ENCODE measurements at places on chromosomes 3 and 15.

DNA sequence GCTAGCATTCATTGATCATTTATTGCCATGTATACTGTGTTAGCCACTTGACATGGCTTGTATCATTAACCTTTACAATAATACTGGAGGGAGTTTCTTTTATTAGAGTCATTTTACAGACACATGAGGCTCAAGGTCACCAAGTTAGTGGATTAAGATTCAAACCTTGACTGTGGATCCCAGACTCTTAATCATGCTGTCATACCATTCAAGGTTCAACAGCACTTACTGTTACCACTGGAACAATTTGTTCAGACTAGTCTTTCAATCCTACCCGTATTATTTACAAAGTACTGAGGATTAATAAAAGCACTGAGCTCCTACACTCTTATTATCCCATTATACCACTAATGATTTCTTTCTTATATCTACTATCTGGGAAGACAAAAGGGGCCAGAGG, 1.2 kb downstream of the COX17 start:
- DNase-seq = no peak

- DNase-seq = no peak
Measured at GRCh38 chr15:83571820-83572707, 81.9 kb upstream of the ADAMTSL3 start.

DNA sequence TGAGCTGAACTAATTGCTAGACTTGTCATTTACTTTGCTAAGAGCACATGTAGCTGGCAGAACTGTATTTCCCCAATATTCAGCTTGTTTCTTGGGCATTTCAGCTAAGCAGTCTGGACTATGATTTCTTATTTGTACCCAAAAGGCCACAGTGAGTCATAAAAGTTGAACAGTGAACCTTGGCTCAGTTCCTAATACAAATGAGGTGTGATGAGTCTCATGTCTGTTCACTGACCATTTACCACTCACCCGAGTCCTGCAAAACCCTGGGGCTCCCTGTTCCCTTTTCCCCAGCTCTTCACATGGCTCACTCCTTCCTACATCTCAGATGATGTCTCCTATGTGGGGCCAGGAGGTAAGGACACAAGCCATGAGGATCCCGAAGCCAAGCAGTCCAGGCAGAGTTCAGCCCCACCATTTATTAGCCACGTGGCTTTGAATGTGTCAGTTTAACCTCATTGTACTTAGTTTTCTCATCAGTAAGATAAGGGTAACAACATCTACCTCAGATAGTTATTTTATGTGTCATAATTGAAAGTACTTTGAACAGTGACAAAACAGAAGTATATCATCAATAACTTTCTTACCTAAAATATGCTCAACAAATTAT, 239.3 kb downstream of the IL5RA start:
- no peak for DNase-seq

DNA sequence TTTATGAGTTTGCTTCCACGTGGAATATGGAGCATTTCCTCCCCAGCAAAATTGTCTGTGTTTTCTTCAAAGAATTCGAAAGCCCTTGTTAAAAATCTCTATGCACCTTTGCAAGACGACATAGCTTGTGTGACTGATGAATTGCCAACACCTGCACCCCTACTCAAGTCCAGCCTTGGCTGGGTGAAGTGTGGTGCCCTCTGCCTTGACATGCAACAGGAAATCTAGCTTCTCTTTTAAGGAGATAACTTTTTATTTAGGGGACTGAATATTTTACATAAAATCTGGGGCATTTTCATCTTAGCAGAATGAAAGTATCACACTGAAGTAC, 647 bp downstream of the HMG20A start:
- peak; percentile 20 for DNase-seq

GRCh38 chr15:70182858-70183695, 85.4 kb upstream of the TLE3 start:
- no peak for DNase-seq

DNA sequence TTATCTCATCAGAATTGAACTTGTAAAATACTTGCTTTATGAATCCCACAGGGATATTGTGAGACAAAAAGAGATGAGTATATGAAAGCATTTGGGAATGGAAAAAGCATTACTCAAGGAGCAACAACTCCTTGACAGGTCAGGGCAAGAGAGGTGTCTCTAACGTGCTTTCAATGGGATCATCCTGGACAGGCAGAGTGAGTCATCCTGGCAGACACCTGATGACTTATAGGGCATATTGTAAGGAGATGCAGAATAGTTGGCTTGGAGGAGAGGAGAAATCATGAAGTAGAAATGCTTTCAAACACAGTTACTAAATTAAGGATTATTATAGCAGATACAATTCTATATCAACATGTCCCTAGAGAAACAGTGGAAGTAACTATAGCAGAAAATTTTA, 71.9 kb upstream of the THSD4 start:
- no peak for DNase-seq

GRCh38 chr3:111965484-111965883, 13.3 kb upstream of the ABHD10 start:
- DNase-seq = no peak

DNA sequence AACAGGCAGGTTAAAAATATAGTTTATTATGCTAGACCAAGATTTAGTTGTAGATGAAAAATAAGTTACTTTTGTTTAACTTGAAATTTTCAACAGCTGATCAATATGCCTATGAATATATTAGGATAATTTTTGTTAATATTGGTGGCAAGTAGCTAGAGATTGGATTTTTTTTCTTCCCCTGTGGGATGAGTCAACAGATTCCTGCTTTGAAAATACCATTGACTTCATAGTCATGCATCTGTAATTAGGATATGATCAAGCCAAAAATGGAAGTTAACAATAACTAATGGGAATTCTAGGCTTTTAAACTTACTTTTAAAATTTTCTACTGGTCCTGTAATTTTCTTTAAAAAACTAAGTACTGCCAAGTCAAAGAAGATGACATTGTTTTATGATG, 211.7 kb downstream of the ZIC1 start:
- no peak for DNase-seq

DNA sequence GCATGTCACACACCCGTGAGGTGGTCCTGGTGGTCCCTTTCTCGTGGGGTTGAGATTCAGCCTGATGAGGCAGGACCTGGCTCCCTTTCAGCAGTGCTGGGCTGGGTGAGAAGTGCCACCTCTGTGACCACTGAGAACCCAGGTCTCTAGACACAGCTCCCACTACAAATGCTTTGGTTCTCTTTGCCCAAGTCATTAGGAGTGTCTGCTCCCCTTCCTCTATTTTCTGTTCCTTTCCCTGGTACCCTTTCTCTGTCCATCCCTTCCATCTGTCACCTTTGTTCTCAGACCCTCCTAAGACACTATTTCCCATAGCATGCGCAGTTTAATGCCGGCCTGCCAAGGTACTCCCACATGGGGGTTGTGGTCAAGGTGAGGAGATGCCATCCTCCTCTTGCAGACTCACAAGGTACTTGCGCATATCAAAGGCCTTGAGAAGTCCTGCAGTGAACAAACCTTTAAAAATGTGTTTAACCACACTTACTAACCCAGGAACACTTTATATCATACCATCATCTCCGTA, 297.7 kb downstream of the LRTM1 start:
- DNase-seq = no peak

- DNase-seq = peak; percentile 30
Measured at GRCh38 chr3:169122416-169122815, 541.1 kb downstream of the MECOM start.

DNA sequence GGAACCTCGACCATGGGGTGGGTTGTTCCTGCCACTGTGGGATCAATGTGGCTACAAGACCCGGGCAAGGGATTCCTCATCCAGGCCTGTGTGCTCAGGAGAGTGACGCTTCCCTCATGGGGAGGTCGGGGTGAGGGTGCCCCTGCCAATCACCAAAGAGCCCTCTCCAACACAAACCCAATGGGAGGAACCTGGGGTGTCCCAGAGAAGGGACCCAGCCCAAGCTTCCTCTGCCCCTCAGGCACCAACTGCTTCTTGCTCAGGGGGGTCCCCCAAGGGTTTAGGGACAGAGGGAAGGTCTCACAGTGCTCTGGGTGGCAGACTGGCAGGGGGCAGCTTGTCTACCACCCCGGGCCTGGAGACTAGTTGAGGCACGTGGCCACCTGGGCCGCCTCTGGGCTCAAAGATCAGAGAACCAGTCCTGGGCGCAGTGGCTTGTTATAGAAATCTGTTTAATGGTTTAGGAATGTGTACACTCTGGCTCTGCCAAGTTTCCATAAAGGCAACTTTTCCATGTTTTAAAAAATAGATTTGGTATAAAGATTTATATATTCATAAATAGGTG, 26.6 kb downstream of the GP9 start:
- DNase-seq = no peak

DNA sequence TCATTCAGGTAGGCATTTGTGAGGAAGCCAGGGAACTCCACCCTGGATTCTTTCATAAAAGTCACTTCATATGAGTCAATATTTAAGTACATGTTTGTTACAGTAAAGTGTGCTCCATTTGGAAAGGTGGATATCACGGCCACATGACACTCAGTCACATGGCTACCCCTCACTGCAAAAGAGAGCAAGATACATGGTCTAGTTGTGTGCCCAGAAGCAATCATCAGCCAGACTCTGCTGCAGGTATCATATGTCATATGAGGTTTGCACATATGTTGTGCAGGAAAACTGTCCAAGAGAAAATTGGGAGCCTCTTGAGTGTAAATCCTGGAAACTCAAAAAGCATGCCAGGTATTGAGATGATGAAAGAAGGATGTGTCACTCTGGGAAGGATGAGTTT, 55.0 kb upstream of the NMNAT3 start:
- no peak for DNase-seq

DNA sequence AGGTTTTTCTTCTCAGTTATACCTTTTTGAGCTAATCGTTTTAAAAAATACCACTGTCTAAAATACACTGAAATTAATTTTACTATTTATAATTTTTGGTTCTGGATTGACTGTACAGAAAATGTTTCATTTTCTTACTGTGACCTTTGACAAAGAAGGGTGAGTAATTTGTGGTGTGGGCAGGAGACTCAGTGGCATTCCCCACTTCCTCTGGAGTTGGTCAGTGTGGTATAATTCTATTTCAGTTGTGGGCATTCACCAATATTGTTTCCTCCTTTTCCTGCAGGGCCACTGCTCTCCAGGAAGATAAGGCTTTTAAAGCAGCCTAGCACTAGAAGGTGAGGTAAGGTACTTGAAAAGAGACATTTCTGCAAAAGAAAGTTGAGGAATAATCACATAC, 6.5 kb downstream of the DAG1 start:
- no peak for DNase-seq

- DNase-seq = no peak
Measured at GRCh38 chr15:40234783-40235182, 4.1 kb upstream of the PAK6 start.

GRCh38 chr15:70698426-70698825, 64.9 kb downstream of the UACA start:
- no peak for DNase-seq

- no peak for DNase-seq
Measured at GRCh38 chr15:67745073-67746006, 80.0 kb upstream of the SKOR1 start.

DNA sequence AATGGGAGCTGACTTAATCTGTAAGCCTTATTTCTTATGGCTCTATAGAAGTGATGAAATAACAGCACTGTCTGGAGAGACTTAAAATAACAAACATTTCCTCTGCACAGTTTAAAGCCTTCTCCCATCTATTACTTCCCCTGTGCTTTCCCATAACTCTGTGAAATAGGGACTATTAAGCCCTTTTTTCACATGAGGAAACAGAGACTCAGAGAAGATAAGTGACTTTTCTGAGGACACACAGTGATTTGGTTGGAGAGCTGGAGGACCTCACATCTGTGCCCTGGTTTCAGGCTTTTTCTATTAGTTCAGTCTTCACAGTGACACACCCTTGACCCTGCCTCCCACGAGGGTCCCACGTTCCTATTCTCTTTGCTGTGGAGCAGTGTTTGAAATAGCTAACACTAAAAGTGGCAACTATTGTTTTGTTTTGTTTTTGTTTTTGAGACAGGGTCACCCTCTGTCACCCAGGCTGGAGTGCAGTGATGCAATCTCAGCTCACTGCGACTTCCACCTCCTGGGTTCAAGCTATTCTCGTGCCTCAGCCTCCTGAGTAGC, 82.9 kb downstream of the ST6GAL1 start:
- no peak for DNase-seq

GRCh38 chr3:67602816-67603215, 51.6 kb downstream of the SUCLG2 start:
- no peak for DNase-seq

GRCh38 chr15:50890751-50891150, 17.7 kb upstream of the AP4E1 start:
- DNase-seq = no peak

- no peak for DNase-seq
Measured at GRCh38 chr15:43423793-43424192, 52.9 kb downstream of the TUBGCP4 start.

DNA sequence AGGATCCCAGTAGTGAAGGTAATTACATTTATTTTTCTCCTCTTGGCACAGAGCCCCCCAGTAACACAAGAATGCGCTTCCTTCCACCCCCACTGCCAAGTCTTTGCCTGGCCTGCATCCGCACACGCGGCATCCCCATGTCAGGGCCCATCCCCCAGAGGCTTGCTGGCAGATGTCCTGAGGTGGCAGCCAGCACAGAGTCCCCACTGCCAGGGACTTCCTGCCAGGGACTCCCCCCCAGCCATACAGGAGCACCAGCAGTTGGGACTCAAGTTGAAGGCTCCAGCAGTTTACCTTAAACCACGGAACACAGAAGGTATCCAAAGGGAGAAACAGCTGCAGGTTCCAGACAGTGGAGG, 41.0 kb downstream of the MEGF11 start:
- DNase-seq = no peak

- DNase-seq = no peak
Measured at GRCh38 chr15:91624353-91624968, 229.0 kb upstream of the SLCO3A1 start.

GRCh38 chr3:107837895-107838612, 252.8 kb downstream of the CD47 start:
- DNase-seq = no peak

GRCh38 chr3:109234300-109234699, 82.0 kb downstream of the DPPA2 start:
- DNase-seq = no peak

DNA sequence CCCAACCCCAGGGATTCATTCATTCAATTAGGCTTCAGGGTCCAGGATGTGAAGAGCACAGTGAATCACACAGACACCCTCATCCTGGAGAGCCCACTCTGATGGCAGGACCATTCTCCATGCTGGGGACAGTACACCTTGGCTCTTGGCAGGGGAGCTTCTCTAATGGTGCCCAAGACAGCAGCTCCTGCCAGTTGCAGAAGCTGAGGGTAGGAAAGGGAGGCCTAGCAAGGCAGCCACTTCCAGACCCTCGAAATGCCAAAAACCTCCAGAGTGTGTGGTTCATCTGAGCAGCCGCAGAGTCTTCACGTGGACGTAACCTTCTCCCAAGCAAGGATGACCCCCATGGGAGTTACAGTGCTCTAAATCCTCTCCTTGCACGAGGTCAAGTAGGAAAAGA, 186.2 kb downstream of the XXYLT1 start:
- DNase-seq = no peak

Measured in D341Med (cell line).